ENCODE measurements at places on chromosomes 13 and 19.
A peak's percentile ranks its signal among the peaks of the same experiment; 100 is the strongest.

- no peak for DNase-seq
Observed at GRCh38 chr19:29772696-29773095, 39.1 kb upstream of the CCNE1 start.

DNA sequence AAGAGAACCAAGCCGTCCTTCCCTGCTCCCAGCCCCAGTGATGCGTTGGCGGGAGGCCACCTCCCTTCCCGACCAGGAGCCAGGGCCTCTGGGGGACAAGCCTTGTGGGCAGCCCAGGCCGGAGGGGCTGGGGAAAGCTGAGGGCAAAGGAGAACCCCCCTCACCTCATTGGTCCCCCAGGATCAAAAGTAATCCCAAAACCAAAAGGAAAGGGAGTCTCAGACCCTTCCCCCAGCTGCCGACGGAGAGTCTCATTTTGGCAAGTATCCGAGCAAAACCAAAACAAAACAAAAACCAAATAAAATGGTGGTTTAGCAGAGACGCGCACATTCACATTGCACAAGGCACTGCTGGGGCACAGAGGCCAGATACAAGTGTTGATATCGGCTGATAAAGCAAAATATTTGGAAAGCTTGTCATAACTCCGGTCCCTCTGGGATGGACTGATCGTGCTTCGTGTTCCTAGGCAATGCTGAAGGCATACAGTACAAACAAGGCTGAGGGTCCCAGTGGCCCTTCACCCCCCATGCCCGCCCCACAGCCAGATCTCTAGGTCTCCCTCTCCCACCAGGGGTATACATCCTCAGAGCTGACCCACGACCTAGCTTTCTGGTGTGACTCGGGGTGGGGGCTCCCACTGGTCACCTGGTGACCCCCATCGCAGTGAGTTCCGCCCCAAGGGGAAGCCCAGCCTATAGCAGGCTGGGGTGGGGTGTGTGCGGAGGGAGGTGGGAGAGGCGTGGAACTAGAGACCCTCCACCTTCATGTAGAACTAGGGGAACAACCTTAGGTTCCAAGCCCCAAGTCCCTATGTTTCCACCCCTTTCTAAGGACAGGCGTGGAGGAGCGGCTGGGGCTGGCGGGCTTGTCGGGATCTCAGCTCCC lies 2.1 kb downstream of the CEBPA start:
- no peak for DNase-seq

GRCh38 chr19:19627621-19628500 lies at the start of gene LPAR2:
LPAR2 (minus strand) TSS chr19:19628220; CDS start chr19:19627275, 945 bp downstream.
- DNase-seq: peak; percentile 88

DNA sequence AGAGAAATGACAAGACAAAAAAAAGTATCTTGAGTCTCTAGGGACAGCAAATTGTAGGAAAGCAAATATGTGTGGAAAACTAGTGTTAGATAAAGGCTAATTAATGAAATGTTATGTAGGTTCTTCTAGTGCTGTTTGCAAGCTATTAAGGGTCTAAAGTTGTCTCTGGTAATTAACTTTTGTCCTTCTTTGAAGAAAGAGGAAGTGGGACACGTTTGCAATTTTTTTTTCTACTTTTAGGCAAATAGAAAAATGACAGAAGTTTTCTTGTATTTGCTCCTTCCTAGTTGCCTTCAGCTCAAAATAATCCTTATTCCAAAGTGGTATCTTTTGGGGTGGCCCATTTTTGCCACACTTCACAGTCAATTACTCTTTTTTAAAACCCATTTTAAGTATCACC lies 1877.7 kb upstream of the PRR20A start:
- no peak for DNase-seq

DNA sequence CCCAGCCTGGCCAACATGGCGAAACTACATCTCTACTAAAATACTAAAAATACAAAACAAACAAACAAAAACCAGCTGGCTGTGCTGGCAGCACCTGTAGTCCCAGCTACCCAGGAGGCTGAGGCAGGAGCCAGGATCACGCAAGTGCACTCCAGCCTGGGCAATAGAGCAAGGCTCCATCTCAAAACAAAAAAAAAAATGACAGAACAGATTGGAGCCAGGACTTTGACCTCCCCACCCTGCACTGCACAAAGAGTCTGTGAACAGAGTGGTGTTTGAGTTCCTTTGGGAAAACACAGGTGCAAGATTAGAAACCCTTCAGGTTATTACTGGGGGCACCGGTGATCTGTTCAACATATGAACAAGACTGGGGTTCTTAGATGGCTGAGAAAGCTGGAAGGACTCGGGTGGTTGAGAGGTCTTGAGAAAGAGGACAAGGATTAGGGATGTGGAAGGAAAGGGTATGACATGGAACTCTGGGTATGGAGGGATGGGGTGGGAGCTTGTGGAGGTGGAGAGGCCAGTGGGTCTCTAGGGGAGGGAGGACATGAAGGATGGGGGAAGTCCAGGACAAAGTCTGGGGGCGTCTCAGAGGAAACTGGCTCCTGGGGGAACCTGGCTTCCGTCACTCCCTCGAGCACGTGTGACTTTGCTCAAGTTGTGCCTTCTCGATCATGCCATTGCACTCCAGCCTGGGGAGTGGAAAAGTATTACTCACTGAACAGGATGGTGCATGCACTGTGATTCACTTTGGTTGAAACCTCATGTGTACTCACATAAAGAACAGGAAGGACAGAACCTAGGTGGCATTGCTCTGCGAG lies 25.9 kb downstream of the RCN3 start:
- DNase-seq: peak; percentile 41

DNA sequence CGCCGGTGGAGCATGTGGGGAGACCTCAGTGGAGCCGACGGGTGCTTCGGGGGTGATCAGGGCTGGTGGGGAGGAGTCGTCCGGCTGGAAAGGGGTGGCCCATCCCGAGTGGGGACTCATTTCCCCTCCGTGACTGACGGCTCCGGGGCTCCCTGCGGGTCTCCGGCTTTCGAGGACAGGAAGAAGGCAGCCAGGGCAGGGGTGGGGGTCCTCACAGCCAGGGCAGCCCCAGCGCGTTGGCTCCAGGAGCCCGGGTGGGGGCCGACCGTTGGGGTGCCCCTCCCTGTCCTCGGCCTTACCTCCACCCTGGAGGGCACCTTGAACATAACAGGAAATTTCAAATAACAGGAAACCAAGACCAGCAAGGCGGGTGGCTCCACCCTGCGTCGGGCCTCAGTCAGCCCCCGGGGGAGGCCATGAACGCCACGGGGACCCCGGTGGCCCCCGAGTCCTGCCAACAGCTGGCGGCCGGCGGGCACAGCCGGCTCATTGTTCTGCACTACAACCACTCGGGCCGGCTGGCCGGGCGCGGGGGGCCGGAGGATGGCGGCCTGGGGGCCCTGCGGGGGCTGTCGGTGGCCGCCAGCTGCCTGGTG lies at the start of gene S1PR4:
Gene S1PR4, plus strand, starts transcription at position 393 of the 596 bp plus-strand sequence. Its CDS starts 24 bp downstream, at position 417.
- DNase-seq: no peak

GRCh38 chr19:16247353-16248182 lies 49.9 kb downstream of the AP1M1 start:
- DNase-seq: peak; percentile 71
